ENCODE measurements at places on chromosomes 3 and 15. TPM values are rescaled to one million over a fixed set of nuclear protein-coding genes. Genes with fewer than 3 reads are reported as not detected.

GRCh38 chr3:158103887-158104327, 2.3 kb downstream of the SHOX2 start:
- H3K36me3 ChIP-seq, result no peaks in the 10 kb centered on the region
- no peak overlapping the region for H3K27ac ChIP-seq
- H3K4me3 ChIP-seq, result peak overlapping the region; percentile 19

DNA sequence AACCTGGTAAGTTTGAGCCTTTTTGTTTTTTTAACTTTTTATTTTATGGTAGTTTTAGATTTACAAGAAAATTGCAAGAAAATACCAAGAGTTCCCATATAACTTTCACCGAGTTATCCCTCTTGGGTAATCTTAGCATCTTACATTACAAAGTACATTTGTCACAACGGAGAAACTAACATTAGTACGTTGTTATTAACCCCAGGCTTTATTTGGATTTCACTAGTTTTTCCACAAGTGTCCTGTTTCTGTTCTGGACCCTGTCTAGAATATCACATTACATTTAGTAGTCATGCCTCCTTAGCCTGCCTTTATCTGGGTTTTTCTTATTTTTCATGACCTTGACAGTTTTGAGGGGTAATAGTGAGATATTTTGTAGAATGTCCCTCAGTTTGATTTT, 53.5 kb upstream of the KPNA4 start:
- no peaks in the 10 kb centered on the region for H3K27me3 ChIP-seq
- DNase-seq, result no peak
- H3K27ac ChIP-seq, result no peak overlapping the region
- no peak overlapping the region for H3K4me3 ChIP-seq
- no peaks in the 10 kb centered on the region for H3K4me1 ChIP-seq

DNA sequence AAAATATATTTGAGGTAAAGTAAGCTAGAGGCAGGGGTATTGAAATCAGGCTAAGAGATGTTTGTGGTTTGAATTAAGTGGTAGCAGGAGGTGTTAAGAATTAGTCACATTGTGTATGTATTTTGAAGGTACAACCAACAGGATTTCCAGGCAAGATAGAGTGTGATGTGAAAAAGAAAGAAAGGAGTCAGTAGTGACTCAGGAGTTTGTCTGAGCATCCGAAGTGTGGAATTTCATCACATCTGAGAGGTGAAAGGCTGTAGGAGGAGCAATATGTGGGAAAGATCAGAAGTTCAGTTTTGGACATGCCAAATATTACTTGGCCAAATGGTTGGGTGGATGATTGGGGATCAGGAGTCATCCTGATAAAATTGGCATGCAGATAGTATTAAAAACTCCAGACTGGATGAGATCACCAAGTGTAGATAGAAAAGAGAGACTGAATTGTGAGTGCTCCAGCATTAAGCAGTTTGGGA, 32.1 kb upstream of the EBLN2 start:
- no peaks in the 10 kb centered on the region for H3K36me3 ChIP-seq
- no peak overlapping the region for H3K4me3 ChIP-seq
- no peak for DNase-seq
- H3K4me1 ChIP-seq, result peaks cover 14% of the 10 kb centered on the region
- no peak overlapping the region for H3K27ac ChIP-seq

DNA sequence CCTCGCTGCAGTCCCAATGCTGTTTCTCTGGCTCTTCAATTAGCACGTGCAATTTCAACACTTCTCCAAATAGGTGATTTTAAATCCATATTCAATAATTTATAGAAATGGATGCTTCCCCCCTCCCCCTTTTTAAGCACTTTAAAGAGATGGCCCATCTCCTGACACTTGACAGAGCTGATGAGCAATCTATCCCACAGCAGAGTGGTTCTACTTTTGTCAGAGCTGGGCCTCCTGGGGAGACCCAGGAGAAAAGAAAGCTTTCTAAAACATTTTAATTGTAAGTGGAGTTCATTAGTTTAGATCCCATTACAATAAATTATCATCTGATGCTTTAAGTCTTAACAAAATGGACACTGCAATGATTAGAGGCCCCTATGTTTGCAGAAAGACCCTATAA, 127.7 kb downstream of the SHQ1 start:
- H3K27me3 ChIP-seq, result no peaks in the 10 kb centered on the region
- no peak overlapping the region for H3K4me3 ChIP-seq
- H3K36me3 ChIP-seq, result no peaks in the 10 kb centered on the region
- no peak overlapping the region for H3K27ac ChIP-seq
- H3K4me1 ChIP-seq, result no peaks in the 10 kb centered on the region
- DNase-seq, result no peak

DNA sequence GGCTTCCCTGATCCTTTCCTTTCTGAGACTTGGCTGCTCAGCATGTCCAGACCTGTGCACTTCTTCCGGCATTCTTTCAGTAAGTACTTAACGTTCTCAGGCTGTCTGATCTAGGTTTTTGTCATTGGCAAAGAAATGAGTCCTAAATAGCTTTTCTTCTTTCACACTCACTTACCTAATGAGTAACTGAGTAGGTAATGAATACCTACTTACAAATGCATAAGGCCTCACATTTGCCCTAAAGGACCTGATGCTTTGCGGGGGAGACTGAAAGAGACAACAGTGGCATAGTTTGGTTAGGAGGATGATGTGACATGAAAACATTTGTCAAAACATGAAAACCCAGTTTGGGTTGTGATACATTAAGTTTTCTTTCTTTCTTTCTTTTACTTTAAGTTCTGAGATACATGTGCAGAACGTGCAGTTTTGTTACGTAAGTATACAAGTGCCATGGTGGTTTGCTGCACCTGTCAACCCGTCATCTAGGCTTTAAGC, 516.7 kb upstream of the CFAP20DC start:
- H3K27ac ChIP-seq, result no peak overlapping the region
- H3K4me3 ChIP-seq, result no peak overlapping the region
- no peaks in the 10 kb centered on the region for H3K36me3 ChIP-seq
- no peaks in the 10 kb centered on the region for H3K27me3 ChIP-seq

Gene SNTN
- not detected for total RNA-seq

Gene C3orf20
- 0.11 TPM for total RNA-seq

Gene SPATA12
- not detected for total RNA-seq

Gene RYR3
- total RNA-seq, result not detected

Gene IL17RB
- not detected for total RNA-seq
